Fibroblast of mammary gland (primary cell): ENCODE measurements at places on chromosomes 2 and 18.

- no peak for DNase-seq
Measured at GRCh38 chr2:150693556-150693955, 206.1 kb upstream of the RND3 start.

DNA sequence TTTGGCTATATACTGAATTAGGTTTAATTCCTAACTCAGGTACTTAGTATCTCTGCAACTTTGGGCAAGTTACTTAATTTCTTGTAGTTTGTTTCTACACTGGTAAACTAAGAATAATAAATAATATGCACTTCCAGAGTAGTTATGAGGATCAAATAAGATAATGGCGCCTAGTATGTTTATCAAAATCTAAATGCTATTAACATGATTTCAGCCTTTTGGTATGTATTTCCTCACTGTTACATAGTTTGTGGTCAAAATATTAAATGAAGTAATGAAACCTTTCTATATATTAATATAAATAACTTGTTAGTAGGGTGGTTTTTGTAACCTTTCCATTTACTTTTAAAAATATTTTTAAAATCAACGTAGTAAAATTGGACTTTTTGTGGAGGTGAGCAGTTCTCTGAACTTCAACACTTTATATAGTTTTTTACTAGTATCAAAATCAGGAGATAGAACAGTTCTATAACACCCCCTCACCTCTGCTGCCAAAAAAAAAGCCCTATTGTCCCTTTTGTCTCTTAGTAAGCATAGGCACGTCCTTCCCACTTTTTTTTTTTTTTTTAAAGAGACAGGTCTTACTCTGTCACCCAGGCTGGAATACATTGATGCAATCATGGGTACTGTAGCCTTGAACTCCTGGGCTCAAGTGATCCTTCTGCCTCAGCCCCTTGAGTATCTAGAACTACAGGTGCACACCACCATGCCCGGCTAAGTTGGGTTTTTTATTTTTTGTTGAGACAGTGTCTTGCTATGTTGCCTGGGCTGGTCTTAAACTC is 44.8 kb downstream of the RAB3GAP1 start:
- no peak for DNase-seq

- DNase-seq = no peak
Measured at GRCh38 chr2:235876099-235876679, 292.0 kb downstream of the GBX2 start.

- no peak for DNase-seq
Measured at GRCh38 chr2:227219312-227220105, 55.1 kb downstream of the COL4A3 start.

DNA sequence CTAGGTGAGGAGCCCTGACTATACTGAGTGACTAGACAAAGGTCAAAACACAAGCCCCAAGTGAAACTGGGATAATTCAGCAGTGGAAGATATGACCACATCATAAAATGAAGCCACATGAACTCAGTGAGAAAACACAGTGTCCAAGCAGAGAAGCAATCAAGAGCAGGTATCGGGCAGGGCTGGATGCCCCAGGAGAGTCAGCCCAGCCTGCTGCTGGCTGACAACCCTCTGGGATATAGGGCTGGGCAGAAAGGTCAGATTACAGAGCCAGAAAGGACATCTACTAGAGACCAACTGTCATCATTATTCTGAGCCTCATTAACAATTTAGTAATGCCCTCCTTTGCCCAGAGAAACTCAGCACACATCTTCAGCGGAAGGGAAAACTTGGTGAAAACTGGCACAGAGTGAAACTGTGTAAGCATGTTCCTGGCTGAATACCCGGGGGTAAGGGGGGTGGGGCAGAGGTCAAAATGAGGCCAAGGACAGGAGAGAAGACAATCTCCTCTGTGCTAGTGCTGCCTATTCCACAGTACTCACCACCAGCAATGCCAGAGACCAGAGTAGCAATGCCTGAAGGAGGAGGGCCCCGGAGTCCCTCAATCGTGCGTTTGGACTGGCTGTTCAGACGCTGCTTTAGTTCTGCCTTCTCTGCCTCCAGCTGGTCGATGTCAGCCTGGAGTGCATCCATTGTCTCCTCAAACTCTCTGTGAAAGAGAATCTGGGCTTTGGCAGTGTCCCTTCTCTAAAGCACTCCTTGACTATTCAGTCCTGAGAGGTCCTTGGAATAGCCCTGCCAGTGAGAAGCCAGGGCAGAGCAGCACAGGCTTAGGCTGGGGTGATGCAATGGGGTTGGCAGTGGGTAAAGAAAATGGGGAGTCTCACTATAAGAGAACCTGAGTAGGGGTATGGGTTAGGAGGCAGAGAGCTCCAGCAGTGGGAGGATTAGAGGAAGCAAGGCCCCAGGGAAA is 15.3 kb downstream of the DCTN1 start:
- no peak for DNase-seq

- DNase-seq = peak; percentile 63
Measured at GRCh38 chr2:45882707-45883602, 231.5 kb downstream of the PRKCE start.

GRCh38 chr2:127145280-127145895 is 38.4 kb upstream of the BIN1 start:
- DNase-seq = peak; percentile 69

GRCh38 chr18:69941183-69941582 is 6.5 kb downstream of the CD226 start:
- no peak for DNase-seq

GRCh38 chr2:8674420-8675009 is 7.3 kb upstream of the ID2 start:
- DNase-seq = no peak

GRCh38 chr2:151669585-151670081 is 64.6 kb downstream of the NEB start:
- no peak for DNase-seq

GRCh38 chr2:217643789-217644301 is 358.9 kb downstream of the TNS1 start:
- no peak for DNase-seq

DNA sequence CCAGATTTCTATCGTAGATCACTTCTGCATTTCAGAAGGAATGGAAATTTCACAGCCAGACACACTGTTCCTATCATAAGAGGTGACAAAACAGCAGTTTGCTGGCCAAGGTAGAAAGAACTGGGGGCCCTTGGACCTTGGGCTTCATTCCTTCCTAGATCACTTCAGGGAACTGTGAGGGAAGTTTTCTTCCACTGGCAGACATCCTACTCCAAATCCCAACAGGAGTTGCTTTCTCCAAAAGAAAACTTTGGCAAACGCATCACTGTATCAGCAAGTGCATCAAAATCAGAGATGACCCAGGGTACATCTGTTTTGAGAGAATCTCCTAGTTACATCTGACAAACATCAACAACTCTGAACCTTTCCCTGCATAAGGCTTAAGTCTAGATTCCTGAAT is 348.4 kb upstream of the KLHL29 start:
- no peak for DNase-seq

- DNase-seq = no peak
Measured at GRCh38 chr2:226763320-226763719, 36.3 kb downstream of the IRS1 start.

DNA sequence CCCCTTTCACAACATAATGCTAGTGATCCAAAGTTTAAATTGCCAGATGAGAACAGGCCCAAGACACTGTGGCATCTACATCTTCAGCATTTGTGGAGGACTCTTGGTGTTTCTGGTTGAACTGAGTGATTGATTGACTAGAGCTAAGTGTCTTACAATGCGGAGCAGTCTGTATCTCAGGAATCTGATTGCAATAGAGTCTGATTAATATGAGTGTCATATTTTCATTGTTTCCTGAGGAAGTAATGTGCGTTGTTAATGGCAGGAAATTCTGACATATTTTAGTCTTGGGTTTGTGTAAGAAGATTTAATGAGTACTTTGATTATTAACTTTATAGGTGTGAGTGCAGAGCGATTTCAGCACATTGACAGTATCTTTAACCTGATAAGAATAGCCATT is 82.0 kb upstream of the PROKR1 start:
- no peak for DNase-seq

- no peak for DNase-seq
Measured at GRCh38 chr18:13412901-13413300, 194.3 kb downstream of the LDLRAD4 start.

DNA sequence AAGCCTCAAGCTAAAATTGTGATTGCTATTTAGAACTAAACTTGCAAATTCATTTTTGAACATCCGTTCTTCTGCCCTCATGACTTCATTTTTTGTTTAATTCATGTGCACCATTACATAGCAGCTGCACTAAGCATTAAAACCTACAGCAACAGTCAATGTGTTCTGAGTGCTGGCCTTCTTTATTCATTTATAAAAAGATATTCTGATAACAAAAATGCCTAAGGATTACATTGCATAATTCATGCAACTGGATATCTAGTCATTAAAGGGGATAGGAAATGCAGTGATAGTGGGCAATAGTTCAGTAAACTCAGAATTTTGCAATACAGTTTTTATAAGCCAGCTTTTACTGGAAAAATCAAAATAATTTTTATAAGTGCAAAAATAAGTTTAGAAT is 294.4 kb upstream of the EPC2 start:
- no peak for DNase-seq

GRCh38 chr18:64618390-64618789 is 469.5 kb upstream of the LINC00305 start:
- no peak for DNase-seq

DNA sequence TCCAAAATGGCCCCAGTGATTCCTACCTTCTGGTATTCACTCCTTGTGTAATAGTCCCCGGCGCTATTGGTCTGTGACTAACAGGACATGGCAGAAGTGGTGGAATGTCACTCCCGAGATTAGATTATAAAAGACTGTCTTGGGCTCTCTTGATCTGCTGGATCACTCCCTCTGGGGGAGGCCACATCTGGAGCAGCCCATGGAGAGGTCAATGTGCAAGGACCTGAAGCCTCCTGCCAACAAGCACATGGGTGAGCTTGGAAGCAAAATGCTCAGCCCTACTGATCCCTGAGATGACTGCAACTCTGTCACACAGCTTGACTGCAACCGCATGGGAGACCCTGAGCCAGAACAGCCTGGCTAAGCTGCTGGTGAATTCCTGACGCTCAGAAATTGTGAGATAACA is 94.3 kb upstream of the GLI2 start:
- no peak for DNase-seq
